Breast epithelium (tissue), 4 donors: ENCODE measurements at places on chromosomes 7 and 10. TPM values are rescaled to one million over a fixed set of nuclear protein-coding genes. Genes with fewer than 3 reads are reported as not detected.

DNA sequence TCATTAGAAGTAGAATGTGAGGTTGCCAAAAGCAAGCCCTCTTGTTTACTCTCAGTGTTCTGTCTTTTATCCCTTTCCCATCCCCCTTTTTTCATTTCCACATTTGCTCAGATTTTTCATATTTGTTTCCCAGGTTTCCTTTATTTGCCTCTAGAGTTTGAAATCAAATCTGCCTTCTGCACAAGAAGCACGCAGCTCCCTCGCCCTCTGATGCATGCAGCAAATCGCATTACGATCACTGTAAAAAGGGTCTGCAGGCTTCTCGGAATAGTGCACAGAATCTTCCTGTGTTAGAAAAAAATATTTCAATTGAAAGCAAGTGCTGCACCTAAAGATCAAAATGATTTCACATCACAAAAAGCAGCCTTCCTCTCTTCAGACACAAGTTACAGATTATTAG, 129.0 kb downstream of the GPAM start:
- no peak overlapping the region for H3K4me3 ChIP-seq
- no peaks in the 10 kb centered on the region for H3K4me1 ChIP-seq
- no peaks in the 10 kb centered on the region for H3K36me3 ChIP-seq
- no peak overlapping the region for H3K27ac ChIP-seq
- H3K27me3 ChIP-seq, result no peaks in the 10 kb centered on the region
- DNase-seq, result no peak

GRCh38 chr7:80087051-80087770, 47.4 kb upstream of the GNAI1 start:
- no peaks in the 10 kb centered on the region for H3K4me1 ChIP-seq
- no peak overlapping the region for H3K27ac ChIP-seq
- no peak for DNase-seq
- H3K36me3 ChIP-seq, result no peaks in the 10 kb centered on the region
- H3K27me3 ChIP-seq, result no peaks in the 10 kb centered on the region
- no peak overlapping the region for H3K4me3 ChIP-seq

GRCh38 chr7:114627231-114627630, 212.6 kb downstream of the FOXP2 start:
- DNase-seq, result no peak
- H3K27ac ChIP-seq, result no peak overlapping the region
- no peaks in the 10 kb centered on the region for H3K27me3 ChIP-seq
- H3K36me3 ChIP-seq, result no peaks in the 10 kb centered on the region
- H3K4me1 ChIP-seq, result no peaks in the 10 kb centered on the region

DNA sequence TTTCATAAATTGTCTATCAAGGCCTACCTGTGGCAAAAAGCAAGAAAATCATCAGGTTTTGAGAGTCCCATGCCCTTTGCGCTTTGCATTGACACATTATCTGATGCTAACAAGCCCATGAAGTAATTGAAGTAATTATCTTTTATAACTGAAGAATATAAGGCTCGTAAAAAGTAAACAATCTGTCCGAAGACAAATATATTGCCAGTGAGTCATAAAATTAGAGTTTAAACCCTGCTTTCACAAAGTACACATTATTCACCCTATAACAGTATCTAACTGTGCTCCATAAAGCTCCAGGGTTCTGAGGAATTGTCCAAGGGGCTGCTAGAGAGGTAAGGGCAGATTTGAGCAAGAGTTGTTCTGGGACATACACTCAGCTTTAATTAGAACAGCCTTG, 102.3 kb upstream of the PPP1R3A start:
- no peak overlapping the region for H3K4me3 ChIP-seq
- H3K4me1 ChIP-seq, result no peaks in the 10 kb centered on the region
- H3K27me3 ChIP-seq, result no peaks in the 10 kb centered on the region

DNA sequence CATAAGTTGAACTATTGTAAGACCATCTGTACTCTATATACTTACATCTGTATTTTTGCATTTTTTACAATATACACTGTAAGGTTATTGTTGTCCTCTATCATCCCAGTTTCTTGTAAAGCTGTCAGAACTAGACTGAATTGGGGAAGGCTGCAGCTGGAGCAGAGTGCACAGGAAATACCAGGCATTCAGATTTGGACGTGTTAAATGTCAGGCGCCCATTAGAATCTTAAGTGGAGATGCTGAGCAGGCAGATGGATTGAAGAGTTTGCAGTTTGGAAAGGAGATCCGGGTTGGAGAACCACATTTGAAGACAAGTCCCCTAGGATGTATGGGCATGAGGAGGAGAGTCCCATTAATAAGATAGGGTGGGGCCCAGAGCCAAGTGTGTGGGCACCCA, 40.4 kb downstream of the MTURN start:
- no peak for DNase-seq
- no peak overlapping the region for H3K4me3 ChIP-seq
- peaks cover 13% of the 10 kb centered on the region for H3K4me1 ChIP-seq
- no peaks in the 10 kb centered on the region for H3K27me3 ChIP-seq
- no peaks in the 10 kb centered on the region for H3K36me3 ChIP-seq
- H3K27ac ChIP-seq, result no peak overlapping the region

GRCh38 chr7:388961-389701, 99.2 kb downstream of the FOXL3 start:
- H3K27me3 ChIP-seq, result no peaks in the 10 kb centered on the region
- H3K4me1 ChIP-seq, result no peaks in the 10 kb centered on the region
- DNase-seq, result no peak
- no peaks in the 10 kb centered on the region for H3K36me3 ChIP-seq
- no peak overlapping the region for H3K4me3 ChIP-seq

DNA sequence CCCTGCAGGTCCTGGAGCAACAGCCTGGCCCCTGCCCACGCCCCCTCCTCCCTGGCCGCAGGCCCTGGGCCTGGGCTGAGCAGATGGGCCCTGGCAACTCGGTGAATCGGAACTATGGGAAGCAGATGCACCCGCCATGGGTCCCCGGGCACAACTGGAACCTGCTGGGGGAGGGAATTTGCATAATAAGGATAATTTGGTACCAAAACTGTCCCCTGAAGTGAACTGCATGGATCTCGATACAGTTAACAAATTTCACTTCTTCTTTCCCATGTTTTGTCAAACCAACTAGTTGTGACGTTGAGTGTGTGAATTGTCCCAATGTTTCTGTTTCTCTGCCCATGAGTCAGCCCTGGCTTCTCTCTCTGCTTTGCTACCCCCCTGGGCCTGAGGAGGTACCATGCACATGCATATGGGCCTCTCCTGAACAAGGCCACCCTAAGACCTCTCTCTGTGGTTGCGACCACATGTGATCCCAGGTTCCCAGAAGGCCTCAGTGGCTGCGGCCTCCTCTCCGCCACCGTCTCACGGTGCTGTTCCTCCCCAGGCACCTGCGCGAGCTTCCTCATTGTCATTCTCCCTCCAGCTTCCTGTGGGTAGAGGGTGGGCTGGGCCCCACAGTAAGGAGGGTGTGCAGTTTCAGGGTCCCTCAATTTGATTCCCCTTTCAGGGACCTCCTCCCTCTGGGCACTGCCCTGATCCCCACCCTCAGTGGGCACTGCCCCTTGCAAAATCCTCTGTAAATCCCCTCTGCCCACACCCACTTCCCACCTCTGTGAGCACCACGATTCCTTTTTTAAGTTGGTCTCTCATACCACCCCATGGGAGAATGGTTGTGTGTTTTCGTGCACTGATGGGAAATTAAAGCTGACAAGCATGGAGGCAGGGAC, 40.0 kb downstream of the FIGNL1 start:
- no peaks in the 10 kb centered on the region for H3K4me1 ChIP-seq
- H3K36me3 ChIP-seq, result no peaks in the 10 kb centered on the region
- no peaks in the 10 kb centered on the region for H3K27me3 ChIP-seq
- H3K27ac ChIP-seq, result no peak overlapping the region

DNA sequence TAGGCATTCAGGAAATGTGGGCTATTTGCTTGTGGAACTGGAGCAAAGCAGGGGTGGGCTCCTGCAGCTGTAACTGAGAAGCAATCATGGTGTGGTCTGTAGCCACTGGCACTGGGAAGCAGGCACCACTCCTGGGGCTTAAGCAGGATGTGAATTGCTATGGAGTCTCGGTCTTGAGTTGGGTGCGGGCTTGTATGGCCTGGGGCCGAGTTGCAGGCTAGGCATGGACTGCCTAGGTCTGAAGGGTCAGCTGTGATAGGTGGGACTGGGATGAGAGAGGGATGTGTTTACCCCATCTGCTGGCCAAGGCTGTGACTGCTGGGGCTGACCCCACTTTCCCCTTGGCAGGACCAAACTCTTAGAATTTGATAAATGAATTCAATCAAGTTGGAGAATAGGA, 43.0 kb downstream of the ADCY1 start:
- no peak overlapping the region for H3K27ac ChIP-seq
- H3K4me1 ChIP-seq, result no peaks in the 10 kb centered on the region
- no peaks in the 10 kb centered on the region for H3K36me3 ChIP-seq
- no peaks in the 10 kb centered on the region for H3K27me3 ChIP-seq

AKR1C1 gene
- 214 TPM for total RNA-seq

CLDN4 gene
- total RNA-seq, result 143 TPM

TMEM225B gene
- total RNA-seq, result 1.0 TPM
